ENCODE measurements at places on chromosomes 1 and 21.

DNA sequence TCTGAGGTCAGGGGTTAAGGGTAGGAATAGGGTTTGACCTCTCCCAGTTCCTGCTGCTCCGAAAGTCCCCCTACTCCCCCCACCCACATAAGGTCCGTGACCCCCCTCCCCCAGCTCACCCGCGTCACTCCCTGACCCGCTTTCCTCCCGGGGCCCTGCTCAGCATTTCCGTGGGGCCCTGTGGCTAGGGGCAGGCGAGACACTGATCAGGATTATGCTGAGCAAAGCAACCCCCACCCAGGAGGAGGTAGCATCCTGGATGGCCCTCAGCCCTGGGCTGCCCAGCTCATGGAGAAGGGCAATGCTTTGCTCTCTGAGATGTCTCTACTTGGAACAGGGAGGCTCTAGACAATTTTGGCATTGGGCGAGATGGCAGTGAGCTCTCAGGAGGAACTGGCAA is 3.7 kb downstream of the RORC start:
- no peak for DNase-seq

DNA sequence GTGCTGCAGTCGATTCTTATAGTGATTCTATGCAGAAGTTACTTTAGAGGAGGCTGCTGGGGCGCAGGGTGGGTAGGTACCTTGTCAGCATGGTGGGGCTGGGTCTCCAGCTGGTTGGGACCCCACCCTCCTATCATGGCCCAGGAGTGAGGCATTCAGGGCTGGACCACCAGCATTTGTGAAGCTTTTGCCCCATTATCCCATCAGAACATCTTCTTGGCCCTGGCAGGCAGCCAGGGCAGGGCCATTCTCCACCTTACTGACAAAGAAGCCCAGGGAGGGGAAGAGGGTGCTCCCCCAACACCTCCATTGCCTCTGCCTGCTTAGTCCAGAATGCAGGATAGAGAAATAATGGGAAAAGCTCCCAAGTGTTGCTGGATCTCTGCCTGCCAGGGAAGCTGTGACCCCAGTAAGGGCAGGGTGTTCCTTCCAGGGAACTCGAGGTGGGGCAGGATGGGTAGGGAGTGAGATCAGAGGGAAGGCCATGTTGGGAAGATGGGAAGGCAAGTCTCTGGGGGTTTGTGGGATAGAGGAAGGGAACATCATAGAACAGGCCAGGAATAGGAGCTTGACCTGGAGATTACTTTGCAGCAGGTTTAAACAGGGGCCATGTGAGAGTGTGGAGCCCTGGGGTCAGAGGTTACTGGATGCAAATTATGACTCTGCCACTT is 16.2 kb upstream of the SLC2A1 start:
- no peak for DNase-seq

- DNase-seq = no peak
Observed at GRCh38 chr1:223543560-223543959, 121.9 kb downstream of the CAPN8 start.

- no peak for DNase-seq
Observed at GRCh38 chr1:30664103-30664755, 59.2 kb downstream of the MATN1 start.

DNA sequence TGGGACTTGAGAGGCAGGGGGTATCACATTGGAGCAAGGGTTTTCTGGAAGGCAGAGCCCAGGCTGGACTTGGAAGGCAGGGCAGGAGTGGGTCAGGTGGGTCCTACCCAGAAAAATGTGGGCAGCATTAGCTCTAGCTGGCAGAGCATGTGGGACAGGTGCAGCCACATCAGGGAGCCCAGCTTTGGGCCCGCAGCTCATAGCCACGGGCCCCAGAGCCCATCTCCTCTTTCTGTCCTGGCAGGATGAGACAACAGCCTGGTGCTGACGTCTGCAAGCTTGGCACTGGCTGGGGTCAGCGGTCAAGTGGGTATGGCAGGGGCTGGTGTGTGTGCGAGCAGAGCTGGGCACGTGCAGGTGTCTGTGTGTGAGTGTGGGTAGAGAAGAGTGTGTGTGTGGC is 154.7 kb downstream of the GRIK3 start:
- DNase-seq = no peak

DNA sequence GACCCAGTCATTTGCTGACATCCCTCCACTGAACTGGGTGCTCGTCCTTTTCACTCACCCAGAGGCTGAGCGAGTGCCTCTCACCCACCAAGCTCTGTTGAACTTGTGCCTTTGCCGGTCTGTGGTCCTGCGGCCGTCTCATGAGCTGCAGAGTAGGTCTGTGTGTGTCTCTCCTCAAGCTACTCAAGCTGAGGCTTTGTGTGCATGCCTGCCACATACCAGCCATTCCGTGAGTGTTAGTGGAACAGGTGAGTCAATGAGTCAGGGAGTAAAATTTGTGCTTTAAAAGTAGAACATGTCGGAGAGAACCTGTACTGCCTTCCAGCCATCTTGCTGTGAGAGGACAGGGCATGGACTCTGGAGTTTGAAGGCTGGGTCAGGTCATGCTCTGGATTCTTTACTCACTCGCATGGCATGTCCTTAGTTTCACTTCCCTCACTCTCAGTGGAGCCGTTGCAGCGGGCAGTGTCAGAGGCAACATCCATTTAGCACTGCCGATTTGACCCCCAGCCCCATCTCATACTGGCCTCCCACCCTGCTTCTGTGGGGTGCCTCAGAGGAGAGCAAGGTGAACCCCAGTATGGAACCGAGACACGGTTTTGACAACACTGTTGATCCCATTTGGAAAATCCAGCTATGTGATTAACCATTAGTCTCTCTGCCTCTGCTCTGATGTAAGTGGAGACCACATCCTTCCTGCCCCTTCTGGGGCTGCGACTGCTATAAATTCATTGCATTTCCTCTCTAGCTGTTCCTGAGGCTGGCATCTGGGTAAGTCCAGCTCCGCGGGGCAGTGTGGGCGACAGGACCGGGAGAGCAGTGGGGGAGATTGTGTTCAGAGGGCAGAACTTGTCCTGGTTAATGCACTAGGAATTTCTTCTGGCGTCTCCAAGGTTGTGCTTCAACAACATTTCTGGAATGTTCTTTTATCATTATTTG is at the start of gene NLRP3:
Gene NLRP3, plus strand, starts transcription at position 751 of the 939 bp plus-strand sequence. CDS start 2,628 bp downstream, outside the sequence.
- no peak for DNase-seq

DNA sequence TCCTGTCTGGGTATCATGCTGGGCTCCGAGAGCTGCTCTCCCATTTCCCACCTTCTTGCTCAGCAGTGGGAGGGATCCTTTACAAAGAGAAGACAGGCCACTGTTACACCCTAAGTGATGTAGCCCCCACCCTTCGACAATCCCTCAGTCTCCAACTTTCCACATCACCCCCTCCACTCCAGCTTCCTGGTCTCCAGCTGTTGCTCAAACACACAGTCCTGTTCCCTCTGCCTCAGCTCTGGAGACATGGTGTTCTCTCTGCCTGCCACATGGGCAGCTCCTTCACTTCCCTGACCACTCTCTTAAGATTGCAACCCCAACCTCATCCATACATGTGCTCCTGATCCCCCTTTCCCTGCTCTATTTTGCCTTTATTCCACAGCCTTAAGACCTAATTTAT is 37.7 kb downstream of the SLC30A1 start:
- DNase-seq = no peak

DNA sequence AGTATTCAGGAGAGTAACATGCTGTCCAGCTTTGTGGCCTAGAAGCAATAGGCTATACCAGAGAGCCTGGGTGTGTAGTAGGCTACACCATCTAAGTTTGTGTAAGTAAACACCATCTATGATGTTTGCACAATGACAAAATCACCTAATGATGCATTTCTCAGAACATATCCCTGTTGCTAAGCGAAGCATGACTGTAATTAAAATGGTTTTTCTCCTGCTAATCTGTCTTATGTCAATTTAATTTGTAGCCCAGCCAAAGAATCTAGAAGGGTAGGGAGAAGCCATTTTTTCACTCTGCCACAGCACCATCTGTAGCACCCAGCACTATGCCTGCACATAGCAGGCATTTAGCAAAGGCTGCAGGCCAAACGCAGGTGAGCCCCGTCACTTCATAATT is 2.0 kb upstream of the TTC24 start:
- DNase-seq = peak; percentile 93

GRCh38 chr1:153919876-153920852 is 2.6 kb downstream of the GATAD2B start:
- DNase-seq = no peak

GRCh38 chr21:42425591-42425990 is 21.9 kb downstream of the UBASH3A start:
- DNase-seq = no peak

GRCh38 chr1:243977094-243977493 is 74.0 kb upstream of the ZBTB18 start:
- no peak for DNase-seq

- no peak for DNase-seq
Observed at GRCh38 chr1:212410231-212410820, 4.4 kb downstream of the PACC1 start.

GRCh38 chr1:228304766-228305395 is 97.0 kb downstream of the OBSCN start:
- DNase-seq = no peak

GRCh38 chr1:72357411-72357810 is 75.1 kb upstream of the NEGR1 start:
- DNase-seq = no peak

GRCh38 chr21:45640001-45640887 is 3.3 kb upstream of the PCBP3 start:
- no peak for DNase-seq

DNA sequence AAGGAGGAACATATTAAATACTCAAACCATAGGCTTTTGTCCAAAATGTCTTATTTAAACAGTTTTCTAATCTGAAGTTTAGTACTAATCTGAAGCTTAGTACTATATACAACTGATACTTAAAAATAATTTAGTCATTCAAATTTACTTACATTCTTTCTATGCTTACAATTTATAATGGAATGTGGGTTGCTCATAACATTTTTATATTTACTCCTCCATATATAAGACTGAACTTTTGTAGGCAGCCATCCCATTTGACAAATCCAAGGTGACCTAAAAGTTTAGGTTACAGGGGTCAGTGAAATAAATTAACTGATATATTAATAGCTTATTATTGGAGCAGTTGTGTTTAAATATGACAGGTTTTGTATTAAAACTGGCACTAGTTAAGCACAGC is 570.6 kb downstream of the DPYD start:
- DNase-seq = no peak

DNA sequence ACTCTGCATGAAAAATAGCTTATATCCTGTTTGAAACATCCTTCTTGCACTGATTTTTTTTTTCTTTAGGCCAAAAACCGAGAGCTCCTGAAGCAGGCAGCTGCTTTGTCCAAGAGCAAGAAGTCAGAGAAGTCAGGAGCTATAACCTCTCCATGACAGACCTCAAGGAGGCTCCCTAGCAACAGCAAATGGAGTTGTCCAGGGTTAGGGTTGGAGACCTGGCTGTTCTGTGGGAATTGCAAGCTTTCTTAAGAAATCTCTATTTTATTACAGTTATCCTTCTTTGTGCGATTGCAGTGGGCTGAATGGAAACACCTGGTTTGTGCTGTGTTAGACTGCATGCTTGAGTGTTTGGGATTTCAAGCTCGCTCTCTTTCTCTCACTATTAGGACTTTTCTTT is 12.6 kb upstream of the STX12 start:
- no peak for DNase-seq

GRCh38 chr1:229808272-229808671 is 182.2 kb downstream of the URB2 start:
- DNase-seq = no peak

GRCh38 chr1:246126580-246126979 is 380.5 kb downstream of the SMYD3 start:
- no peak for DNase-seq

GRCh38 chr1:207811920-207812720 is 60.3 kb downstream of the CD46 start:
- no peak for DNase-seq

- DNase-seq = no peak
Observed at GRCh38 chr1:188140958-188141357, 1312.2 kb downstream of the PLA2G4A start.

- no peak for DNase-seq
Observed at GRCh38 chr1:39184354-39184818, 20.1 kb upstream of the MACF1 start.

- DNase-seq = no peak
Observed at GRCh38 chr1:110502402-110503151, 16.4 kb downstream of the KCNA10 start.

GRCh38 chr1:73913025-73913424 is 285.0 kb downstream of the LRRIQ3 start:
- DNase-seq = no peak

DNA sequence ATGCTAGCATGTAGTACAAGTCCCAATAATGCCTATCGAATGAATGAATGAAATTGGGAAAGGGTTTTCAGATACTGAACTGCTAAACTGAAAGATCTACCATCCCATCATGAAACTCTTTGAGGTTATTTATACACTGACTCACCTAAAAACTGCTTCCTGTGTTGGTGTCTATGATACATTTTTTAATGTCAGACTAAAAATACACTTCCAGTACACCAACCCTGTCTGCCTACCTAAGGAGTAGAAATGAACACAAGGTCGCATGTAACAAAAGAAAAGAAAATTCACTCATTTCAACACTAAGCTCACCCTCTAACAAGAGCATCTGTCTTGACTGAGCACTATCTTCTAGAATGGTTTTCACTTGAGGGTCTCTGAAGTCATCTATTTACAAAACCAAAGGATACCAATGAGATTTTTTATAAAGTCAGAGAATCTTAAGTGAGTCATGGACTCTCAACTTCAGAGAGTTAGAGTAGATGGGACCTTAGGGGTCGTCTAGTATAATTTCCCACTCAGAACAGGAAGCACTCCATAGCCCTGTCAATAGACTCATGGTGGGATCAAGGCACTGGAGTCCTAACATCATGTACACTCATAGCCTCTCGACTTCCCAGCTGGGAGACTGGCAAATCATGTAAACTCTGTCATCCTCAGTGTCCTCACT is 53.4 kb downstream of the WLS start:
- no peak for DNase-seq

- DNase-seq = no peak
Observed at GRCh38 chr1:67883069-67883468, 49.8 kb upstream of the GNG12 start.

- DNase-seq = no peak
Observed at GRCh38 chr1:42784547-42784945, 245 bp upstream of the TMEM269 start.

GRCh38 chr1:214898161-214898560 is 184.4 kb upstream of the KCNK2 start:
- no peak for DNase-seq

DNA sequence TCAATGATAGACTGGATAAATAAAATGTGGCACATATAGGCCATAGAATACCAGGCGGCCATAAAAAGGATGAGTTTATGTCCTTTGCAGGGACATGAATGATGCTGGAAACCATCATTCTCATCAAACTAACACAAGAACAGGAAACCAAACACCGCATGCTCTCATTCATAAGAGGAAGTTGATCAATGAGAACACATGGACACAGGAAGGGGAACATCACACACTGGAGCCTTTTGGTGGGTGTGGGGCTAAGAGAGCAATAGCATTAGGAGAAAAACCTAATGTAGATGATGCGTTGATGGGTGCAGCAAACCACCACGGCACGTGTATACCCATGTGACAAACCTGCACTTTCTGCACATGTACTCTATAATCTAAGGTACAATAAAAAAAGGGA is 883.4 kb upstream of the PRMT6 start:
- DNase-seq = no peak

GRCh38 chr1:11227106-11228077 is 35.0 kb downstream of the MTOR start:
- DNase-seq = no peak

GRCh38 chr1:117616356-117616755 is 10.5 kb downstream of the TENT5C start:
- DNase-seq = no peak

- DNase-seq = no peak
Observed at GRCh38 chr1:12760256-12760795, 13.2 kb upstream of the PRAMEF12 start.

All from NCI-H2081 treated with DMSO at 0.1 percent for 48 hours (cell line).